ENCODE measurements at places on chromosomes 11 and 22. TPM values are rescaled to one million over a fixed set of nuclear protein-coding genes. Genes with fewer than 3 reads are reported as not detected.

GRCh38 chr11:134487696-134488095, 75.7 kb upstream of the B3GAT1 start:
- H3K4me3 ChIP-seq = no peak overlapping the region
- no peak for DNase-seq
- peaks cover 19% of the 10 kb centered on the region for H3K27me3 ChIP-seq
- no peak overlapping the region for H3K27ac ChIP-seq
- H3K36me3 ChIP-seq = no peaks in the 10 kb centered on the region

DNA sequence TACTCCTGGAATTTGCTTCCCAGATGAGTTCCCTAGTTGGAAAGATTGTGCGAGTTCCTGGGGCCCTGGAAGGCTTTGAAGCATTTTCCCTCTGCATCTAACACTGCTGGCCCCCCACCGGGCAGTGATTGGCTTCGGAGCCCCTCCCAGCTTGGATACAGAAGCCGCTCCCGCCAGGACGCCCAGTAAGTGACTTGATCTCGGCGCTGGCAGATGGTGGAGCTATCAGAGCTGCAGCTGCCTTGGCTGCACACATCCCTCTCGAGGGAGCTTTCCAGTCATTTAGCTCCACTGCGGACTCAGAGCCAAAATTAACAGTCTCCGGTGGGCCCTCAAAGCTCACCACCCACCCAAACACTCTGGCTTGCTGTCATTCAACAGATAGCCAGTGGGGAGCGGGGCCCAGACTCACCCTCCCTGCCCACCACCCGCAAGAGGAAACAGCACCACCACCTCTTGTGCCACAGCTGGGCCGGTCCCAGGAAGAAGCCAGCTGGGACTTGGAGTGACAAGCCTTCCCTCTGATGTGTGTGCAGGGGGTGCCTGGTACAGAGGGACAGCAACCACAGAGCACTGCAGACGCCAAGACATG, 162.3 kb downstream of the TRIM29 start:
- H3K36me3 ChIP-seq = no peaks in the 10 kb centered on the region
- DNase-seq = no peak
- H3K4me1 ChIP-seq = peaks cover 16% of the 10 kb centered on the region
- H3K27me3 ChIP-seq = peaks cover 28% of the 10 kb centered on the region

GRCh38 chr11:1397862-1398527, 8.3 kb downstream of the BRSK2 start:
- peaks cover 5% of the 10 kb centered on the region for H3K27me3 ChIP-seq
- H3K4me3 ChIP-seq = no peak overlapping the region
- no peak overlapping the region for H3K27ac ChIP-seq
- no peaks in the 10 kb centered on the region for H3K4me1 ChIP-seq

GRCh38 chr11:69265911-69266510, 27.9 kb upstream of the MYEOV start:
- no peaks in the 10 kb centered on the region for H3K27me3 ChIP-seq
- no peak for DNase-seq
- H3K4me3 ChIP-seq = no peak overlapping the region

Gene KRTAP5-7
- not detected for total RNA-seq

GRCh38 chr11:104655066-104655465, 243.2 kb downstream of the CASP12 start:
- DNase-seq = no peak
- no peaks in the 10 kb centered on the region for H3K27me3 ChIP-seq
- no peak overlapping the region for H3K27ac ChIP-seq
- peaks cover under 1% of the 10 kb centered on the region for H3K36me3 ChIP-seq
- H3K4me1 ChIP-seq = no peaks in the 10 kb centered on the region

GRCh38 chr11:134663506-134664313, 251.7 kb upstream of the B3GAT1 start:
- H3K36me3 ChIP-seq = no peaks in the 10 kb centered on the region
- peaks cover 17% of the 10 kb centered on the region for H3K27me3 ChIP-seq
- DNase-seq = peak; percentile 29
- H3K27ac ChIP-seq = no peak overlapping the region

Gene GRIK4
- total RNA-seq = 0.72 TPM

DNA sequence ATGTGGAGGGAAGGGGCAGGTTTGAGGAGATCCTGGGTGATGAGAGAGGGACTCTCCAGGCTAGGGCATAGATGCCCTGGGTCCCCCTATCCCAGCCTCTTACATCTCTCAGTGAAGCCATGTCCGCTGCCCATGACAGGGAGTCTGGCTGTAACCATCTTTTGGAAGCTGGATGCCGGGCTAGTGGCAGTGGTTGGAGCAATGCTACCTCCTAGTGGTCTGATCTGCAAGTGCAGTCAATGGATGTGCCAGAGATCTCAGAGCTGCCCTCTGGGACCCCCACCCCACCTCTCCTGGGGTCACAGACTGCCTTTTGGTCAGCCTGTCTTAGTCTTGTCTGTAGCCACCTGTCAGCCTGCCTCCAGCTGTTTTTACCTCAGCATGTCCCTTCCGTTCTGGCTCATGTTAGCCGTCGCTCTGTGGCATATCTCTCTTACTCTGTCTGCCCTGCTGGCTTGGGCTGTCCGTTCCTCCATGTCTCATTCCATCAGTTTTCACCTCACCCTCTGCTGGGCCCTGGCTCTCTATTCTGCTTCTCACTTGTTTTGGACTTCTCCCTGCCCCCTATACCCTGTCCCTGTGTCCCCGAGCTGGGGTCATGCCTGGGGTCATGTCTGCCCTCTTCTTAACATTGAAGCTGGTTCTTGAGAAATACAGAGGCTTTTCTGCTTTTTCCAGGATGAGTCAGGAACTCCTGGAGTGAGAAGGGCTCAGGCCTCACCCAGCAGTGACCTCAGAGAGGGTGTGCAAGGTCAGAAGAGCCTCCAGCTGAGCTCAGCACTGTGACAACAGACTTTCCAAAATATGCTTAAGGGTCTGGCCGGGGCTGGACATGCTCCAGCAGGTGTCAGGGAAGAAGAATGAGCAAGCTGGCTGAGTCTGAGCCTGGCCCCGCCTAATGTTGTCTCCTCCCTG, 52.0 kb upstream of the THY1 start:
- no peak overlapping the region for H3K4me3 ChIP-seq
- peaks cover 4% of the 10 kb centered on the region for H3K4me1 ChIP-seq
- peaks cover 27% of the 10 kb centered on the region for H3K27me3 ChIP-seq
- peak overlapping the region; percentile 86 for H3K27ac ChIP-seq
- H3K36me3 ChIP-seq = no peaks in the 10 kb centered on the region

Gene PAX6
- 23.8 TPM for total RNA-seq

GRCh38 chr11:132101881-132102280, 731.5 kb downstream of the NTM start:
- no peak overlapping the region for H3K27ac ChIP-seq
- no peak overlapping the region for H3K4me3 ChIP-seq
- H3K36me3 ChIP-seq = no peaks in the 10 kb centered on the region
- peaks cover 27% of the 10 kb centered on the region for H3K27me3 ChIP-seq
- no peaks in the 10 kb centered on the region for H3K4me1 ChIP-seq

Gene SLC17A6
- 3.4 TPM for total RNA-seq

- H3K4me3 ChIP-seq = peak overlapping the region; percentile 95
- H3K4me1 ChIP-seq = peaks cover 26% of the 10 kb centered on the region
- no peaks in the 10 kb centered on the region for H3K36me3 ChIP-seq
Measured at GRCh38 chr11:33258631-33259205, 1.5 kb downstream of the HIPK3 start.

Gene PLXNB2
- total RNA-seq = 500 TPM

DNA sequence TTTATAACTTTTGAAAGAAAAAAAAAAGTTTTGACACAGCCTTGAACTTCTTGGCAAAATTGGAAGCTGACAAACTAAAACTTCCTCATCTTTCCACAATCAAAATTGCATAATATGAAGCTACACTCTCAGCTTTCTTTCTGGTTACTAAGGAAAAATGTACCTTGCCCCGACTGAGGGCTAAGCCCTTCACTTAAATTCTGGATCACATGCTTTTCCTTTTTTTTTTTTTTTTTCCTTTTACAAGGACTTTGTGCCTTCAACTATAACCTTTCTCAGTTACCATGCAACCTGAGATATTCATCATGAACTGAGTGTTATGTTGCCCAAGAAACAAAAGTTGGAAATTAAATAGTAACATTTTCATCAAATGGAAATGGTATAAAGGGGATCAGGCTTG, 188.5 kb upstream of the CARD18 start:
- DNase-seq = no peak
- no peak overlapping the region for H3K27ac ChIP-seq
- H3K4me1 ChIP-seq = no peaks in the 10 kb centered on the region
- no peak overlapping the region for H3K4me3 ChIP-seq
- H3K36me3 ChIP-seq = no peaks in the 10 kb centered on the region

DNA sequence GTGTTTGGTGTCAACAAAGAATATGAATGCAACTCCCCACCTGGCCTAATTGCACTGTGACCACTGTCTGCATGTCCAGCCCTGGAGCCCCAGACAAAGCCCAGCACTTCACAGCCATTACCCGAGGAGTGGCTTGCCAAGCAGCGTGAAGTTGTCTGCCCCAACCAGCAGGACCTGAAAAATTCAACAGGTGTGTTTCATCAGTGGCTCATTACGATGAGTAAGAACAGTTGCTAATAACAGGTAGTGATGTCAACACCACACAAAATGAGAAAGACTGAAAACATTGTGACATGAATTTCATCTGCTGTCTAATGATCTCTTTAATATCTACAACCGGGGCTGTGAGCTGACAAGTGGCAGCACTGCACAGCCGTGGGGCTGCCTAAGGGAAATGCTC, 10.3 kb downstream of the MRPL21 start:
- no peak overlapping the region for H3K4me3 ChIP-seq
- H3K4me1 ChIP-seq = peaks cover 6% of the 10 kb centered on the region
- H3K36me3 ChIP-seq = peaks cover 9% of the 10 kb centered on the region
- H3K27ac ChIP-seq = no peak overlapping the region
- no peak for DNase-seq

DNA sequence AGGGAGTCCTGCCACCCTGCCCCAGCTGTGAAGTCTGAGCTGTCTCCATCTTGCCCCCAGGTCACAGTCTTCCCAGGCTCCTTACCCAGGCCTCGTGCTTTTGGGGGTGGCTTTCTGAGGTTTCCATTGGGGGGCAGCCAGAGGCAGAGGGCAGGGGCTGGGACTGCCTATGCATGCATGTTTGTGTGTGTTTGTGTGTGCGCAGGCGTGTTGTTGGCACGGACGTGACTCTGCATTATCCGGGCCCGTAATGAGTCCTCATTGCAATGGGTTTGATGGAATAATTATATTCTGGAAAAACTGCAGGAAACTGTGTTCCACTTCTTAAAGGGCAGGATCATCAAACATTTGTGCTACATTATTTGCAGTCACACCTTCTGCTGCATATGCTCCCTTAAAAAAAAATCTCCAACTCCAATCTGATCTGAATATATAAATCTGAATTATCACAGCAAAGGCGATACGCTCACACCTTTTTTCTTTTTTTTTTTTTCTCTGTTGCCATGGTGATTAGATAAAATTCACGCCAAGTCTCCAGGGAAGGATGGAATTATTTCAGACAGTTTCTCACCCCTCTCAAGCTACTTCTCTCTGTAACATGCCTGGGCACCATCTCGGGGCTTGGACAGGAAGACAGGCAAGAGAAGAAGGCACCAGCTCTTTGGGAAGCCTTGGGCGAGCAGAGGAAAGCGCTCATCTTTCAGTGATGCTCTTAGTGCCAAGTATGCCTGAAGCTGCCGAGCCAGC, 45.9 kb downstream of the DSCAML1 start:
- H3K4me3 ChIP-seq = no peak overlapping the region
- H3K27me3 ChIP-seq = peaks cover 54% of the 10 kb centered on the region
- H3K27ac ChIP-seq = no peak overlapping the region
- DNase-seq = no peak

DNA sequence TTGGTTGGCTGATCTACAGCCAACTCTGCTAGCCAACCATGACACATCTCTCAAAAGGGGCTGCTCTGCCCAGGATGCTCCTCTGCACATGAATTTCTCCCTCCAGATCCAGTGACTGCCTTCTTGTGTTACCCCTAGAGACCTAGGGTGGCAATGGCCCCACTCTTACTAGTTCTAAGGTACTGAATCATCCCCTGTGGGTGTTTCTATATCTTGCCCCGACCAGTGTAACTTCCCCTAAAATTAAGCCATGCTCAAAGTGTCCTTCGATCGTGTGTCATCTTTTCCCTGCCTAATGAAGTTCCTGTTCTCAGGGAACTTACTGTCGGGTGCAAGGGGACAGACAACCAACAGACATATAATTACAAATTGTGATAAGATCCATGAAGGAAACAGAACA, 113.3 kb downstream of the FAM76B start:
- peaks cover 9% of the 10 kb centered on the region for H3K4me1 ChIP-seq
- no peaks in the 10 kb centered on the region for H3K36me3 ChIP-seq

GRCh38 chr22:31538815-31539214, 42.5 kb downstream of the SFI1 start:
- DNase-seq = no peak
- H3K4me1 ChIP-seq = no peaks in the 10 kb centered on the region
- no peak overlapping the region for H3K27ac ChIP-seq
- H3K4me3 ChIP-seq = no peak overlapping the region

DNA sequence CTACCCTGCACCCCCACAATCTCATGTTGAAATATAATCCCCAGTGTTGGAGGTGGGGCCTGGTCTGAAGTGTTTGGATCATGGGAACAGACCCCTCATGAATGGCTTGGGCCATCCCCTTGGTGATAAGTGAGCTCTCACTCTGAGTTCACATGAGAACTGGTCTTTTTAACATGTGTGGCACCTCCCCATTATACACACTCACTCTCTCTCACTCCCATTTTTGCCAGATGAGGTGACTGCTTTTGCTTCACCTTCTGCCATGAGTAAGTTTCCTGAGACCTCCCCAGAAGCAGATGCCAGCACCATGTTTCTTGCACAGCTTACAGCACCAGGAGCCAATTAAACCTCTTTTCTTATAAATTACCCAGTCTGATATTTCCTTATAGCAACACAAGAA, 32.1 kb upstream of the DRD2 start:
- peaks cover 21% of the 10 kb centered on the region for H3K4me1 ChIP-seq
- peak overlapping the region; percentile 22 for H3K27ac ChIP-seq
- peaks cover 45% of the 10 kb centered on the region for H3K27me3 ChIP-seq
- peak; percentile 32 for DNase-seq

GRCh38 chr22:26271427-26271826, 102.2 kb downstream of the SEZ6L start:
- peaks cover 53% of the 10 kb centered on the region for H3K27me3 ChIP-seq
- no peaks in the 10 kb centered on the region for H3K4me1 ChIP-seq
- H3K4me3 ChIP-seq = no peak overlapping the region
- H3K27ac ChIP-seq = no peak overlapping the region

- no peak overlapping the region for H3K27ac ChIP-seq
- DNase-seq = no peak
- H3K4me3 ChIP-seq = no peak overlapping the region
- no peaks in the 10 kb centered on the region for H3K36me3 ChIP-seq
Measured at GRCh38 chr11:31956310-31956709, 134.6 kb upstream of the RCN1 start.

GRCh38 chr11:96647621-96648020, 257.8 kb downstream of the JRKL start:
- DNase-seq = no peak
- no peak overlapping the region for H3K27ac ChIP-seq
- H3K4me3 ChIP-seq = no peak overlapping the region
- peaks cover 8% of the 10 kb centered on the region for H3K4me1 ChIP-seq

- H3K36me3 ChIP-seq = no peaks in the 10 kb centered on the region
- H3K27ac ChIP-seq = no peak overlapping the region
- no peak for DNase-seq
- H3K4me3 ChIP-seq = no peak overlapping the region
- peaks cover 16% of the 10 kb centered on the region for H3K27me3 ChIP-seq
- peaks cover 20% of the 10 kb centered on the region for H3K4me1 ChIP-seq
Measured at GRCh38 chr22:39962071-39962470, 1.9 kb downstream of the TMA7B start.

Gene APOBEC3H
- total RNA-seq = 1.1 TPM

Gene SYT8
- total RNA-seq = 4.5 TPM

- H3K27me3 ChIP-seq = no peaks in the 10 kb centered on the region
- no peaks in the 10 kb centered on the region for H3K4me1 ChIP-seq
- no peaks in the 10 kb centered on the region for H3K36me3 ChIP-seq
- no peak overlapping the region for H3K27ac ChIP-seq
- no peak overlapping the region for H3K4me3 ChIP-seq
Measured at GRCh38 chr11:84014539-84014938, 728.4 kb upstream of the CCDC90B start.
